ENCODE measurements at places on chromosomes 6 and 20.

DNA sequence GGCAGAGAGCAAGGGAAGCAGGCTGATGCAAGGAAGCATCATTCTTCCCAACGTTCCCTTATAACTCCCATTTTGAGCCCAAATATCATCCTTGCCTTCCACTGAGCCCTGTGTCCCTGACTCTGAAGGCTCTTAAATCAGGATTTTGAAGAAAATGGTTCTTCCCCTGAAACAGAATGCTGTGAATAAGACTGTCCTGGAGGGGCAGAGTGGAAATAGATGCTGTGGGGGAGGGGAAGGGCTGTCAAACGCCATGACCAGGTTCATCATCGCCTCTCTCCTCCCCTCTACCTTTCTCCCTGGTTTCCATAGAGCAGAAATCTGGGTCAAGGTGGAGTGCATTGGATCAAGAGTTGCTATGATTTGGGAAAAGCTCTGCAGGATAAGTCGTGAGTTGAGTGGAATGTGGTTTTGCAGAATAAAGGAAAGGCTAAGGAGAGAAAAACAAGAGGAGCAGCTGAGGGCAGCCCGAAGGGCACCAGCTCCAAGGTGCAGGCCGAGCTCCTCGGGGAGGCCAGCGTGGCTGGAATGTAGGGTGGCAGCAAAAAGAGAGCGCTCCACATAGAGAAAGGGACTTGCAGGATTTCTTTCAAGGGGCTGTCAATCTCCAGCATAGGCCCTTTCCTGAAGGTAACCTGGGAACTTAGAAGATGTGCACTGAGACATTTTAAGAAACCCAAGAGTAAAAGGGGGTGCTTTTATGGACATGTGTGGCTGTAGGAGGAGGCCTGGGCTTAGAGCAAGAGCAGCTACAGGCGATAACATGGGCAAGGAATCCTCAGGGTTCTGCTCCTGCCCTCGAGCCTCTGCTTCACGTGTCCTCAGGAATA is 120.8 kb upstream of the CDYL start:
- no peak for DNase-seq

- peak; percentile 33 for DNase-seq
Measured at GRCh38 chr20:13008761-13009681, at the start of gene SPTLC3. SPTLC3 (plus strand) TSS chr20:13008972; CDS start chr20:13009268, 296 bp downstream.

- DNase-seq, result peak; percentile 19
Measured at GRCh38 chr6:105429676-105430075, 26.8 kb upstream of the PREP start.

- peak; percentile 31 for DNase-seq
Measured at GRCh38 chr6:63904650-63905248, 269.1 kb downstream of the PHF3 start.

DNA sequence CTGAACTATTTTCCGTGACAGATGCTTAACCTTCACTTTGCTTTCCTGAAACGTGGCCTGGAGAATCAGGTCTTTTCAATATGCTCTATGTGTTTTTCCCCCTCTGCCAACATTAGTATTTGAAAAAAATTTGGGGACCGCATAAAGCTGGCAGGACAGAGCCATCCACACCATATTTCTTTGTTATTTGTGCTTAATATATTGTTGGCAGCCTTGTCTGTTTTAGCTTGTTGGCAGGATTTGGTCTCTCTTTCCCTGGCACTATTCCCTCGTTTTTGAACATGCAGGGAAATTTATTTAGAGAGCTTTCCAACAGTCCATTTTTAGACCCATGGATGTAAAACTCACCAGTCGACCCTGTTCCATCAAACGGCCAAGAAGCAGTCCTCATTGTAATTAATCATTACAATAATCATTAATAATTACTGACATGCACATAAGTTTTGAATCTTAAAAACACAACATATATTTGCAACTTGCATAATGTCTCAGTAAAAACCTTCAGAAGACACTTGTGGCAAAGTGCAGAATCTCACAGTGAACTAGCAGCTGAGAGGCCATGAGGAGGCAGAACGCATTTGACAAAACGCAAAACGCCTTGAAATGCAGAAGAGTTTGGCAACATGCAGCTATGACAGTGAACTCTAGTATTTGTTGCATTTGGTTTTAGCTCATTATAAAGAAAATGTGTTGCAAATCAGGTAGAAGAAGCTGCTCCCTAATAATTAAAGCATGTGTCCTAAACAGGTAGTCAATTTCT is 514.2 kb downstream of the C6orf118 start:
- no peak for DNase-seq

GRCh38 chr6:12291071-12291838 is 1.1 kb downstream of the EDN1 start:
- no peak for DNase-seq

DNA sequence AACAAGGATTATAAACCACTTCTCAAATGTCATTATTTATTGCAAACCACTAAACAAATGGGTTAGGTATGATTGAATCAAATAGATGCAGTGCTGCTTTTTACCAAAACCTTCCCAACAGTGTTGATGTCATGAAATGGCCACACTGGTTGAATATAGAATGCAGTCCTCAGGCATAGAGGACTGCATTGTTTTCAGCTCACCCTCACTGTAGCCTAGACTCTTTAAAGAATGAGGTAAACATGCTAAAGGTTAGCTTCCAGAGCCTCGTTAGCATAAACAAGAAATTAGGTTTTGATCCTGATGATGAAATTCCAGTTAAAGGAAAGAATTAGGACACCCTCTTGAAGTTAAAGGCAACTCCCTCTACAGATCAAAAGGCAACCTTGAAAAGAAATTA is 224.3 kb downstream of the ALDH8A1 start:
- no peak for DNase-seq

DNA sequence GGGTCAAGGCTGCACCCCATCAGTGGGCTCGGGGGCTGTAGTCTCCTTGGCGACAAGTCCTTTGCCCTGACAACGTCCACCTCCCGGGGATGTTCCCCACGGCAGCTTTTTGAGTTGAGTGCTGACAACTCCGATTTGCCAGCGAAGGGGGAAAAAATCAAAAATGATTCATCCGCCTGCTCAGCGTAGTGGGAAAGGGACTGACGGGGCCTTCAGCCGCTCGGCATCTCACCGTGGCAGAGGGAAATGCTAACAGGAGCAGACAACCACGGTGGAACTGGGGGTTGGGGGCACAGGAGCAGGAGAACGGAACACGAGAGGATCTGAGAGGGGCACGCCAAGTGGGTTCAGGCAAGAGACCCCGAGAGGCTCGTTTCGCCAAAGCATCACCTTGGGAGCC is 173.7 kb downstream of the TFAP2C start:
- no peak for DNase-seq

DNA sequence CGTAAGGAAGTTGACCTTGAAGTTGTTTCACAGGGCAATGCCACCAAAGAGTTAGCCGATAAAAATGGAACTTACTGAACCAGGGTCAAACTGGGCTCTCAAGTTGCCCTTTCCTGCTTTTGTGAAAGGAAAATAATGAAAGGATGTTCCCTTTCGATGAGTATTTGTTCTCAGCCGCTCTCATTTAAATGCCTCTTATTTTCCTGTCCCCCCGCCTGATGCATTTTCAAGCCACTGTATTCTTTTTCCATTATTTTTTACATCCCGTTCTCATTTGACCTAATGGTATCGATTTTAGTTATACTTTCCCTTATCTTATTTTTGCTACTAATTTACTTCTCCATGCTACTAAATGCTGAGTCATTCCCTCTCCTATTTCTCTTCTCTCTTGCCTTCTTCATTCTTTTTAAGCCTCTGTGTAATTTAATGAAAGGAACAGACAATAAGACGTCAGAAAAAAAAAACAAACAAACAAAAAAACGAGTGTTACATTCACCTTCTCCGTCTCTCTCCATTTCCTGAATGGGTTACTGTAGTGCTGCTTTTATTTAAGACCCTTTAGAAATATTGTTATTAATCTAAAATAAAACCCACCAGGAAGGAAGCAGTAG is 655 bp upstream of the NDUFAF4 start:
- no peak for DNase-seq

GRCh38 chr6:119294984-119295383 is 54.6 kb downstream of the MAN1A1 start:
- no peak for DNase-seq

DNA sequence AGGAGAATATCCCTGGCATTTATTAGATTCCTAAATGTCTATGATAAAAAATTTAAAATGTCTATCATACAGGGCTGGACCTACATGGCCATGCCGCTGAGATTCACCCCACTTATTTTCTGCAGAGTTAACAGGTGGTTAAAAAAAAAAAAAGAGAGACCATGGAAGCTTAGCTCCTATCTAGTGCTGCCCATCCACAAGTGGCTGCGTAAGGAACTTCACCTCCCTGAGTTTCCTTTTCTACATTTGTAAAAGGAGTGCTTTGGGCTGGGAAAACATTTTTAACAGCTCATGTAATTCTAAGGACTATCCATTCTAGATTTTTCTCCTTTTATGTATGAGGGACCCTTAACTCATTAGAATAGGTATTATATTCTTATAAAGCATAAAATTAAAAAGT is 534.1 kb downstream of the MMUT start:
- no peak for DNase-seq

DNA sequence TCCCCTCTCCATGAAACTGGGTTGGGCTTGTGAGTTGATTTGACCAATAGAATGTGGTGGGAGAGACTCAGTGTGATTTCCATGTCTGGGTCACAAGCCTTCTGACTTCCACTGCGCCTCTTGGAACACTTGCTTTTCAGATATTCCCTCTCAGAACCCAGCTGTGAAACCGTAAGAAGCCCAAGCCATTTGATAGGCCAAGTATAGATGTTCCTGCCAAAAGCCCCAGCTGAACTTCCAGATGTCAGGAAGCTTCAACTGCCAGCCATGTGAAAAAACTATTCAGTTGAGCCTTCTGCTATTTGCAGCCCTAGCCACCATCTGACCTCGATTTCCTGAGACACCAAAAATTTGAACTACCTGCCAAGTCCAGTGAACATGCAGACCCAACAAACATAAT is 387.8 kb upstream of the GJE1 start:
- DNase-seq, result no peak

- DNase-seq, result no peak
Measured at GRCh38 chr20:37151529-37151928, 27.6 kb upstream of the RPN2 start.

GRCh38 chr6:140697585-140697984 is 1323.1 kb upstream of the CITED2 start:
- DNase-seq, result no peak

DNA sequence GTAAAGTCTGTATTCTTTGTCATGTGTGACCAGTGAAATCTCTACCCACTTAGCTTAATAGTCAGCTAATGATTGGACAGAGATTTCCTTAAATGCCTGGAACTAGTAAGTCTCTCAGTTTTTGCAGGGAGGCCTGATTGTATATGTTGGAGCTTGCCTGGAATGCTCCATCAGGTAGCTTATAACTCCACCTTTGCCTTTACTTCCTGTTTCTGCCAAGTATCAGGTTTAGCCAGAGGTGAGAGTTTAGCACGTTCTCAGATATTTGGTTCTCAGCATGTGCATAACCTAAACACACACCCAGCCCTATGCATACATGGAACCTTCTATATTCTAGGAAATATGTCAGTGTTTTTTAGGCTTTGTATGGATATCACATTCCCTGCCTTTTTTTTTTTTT is 435.3 kb downstream of the CDKAL1 start:
- DNase-seq, result no peak

DNA sequence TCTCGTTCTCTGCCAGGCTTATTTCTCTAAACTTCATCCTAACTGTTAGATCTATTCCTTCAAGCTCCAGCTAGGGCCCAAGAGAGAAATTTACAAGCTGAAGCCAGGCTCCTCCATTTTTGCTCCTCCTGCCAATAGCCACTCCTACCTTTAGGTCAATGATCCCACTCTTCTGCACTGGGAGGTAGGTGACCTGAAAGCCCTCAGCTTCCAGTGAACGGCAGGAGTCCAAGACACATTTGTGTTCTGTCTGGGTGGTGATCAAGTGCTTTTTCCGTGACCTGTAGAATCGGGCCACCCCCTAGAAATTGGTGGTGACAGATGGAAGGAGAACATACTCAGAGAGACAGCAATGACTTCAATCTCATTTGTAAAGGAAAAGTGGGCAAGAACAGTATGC is 8.9 kb downstream of the NFS1 start:
- DNase-seq, result no peak

DNA sequence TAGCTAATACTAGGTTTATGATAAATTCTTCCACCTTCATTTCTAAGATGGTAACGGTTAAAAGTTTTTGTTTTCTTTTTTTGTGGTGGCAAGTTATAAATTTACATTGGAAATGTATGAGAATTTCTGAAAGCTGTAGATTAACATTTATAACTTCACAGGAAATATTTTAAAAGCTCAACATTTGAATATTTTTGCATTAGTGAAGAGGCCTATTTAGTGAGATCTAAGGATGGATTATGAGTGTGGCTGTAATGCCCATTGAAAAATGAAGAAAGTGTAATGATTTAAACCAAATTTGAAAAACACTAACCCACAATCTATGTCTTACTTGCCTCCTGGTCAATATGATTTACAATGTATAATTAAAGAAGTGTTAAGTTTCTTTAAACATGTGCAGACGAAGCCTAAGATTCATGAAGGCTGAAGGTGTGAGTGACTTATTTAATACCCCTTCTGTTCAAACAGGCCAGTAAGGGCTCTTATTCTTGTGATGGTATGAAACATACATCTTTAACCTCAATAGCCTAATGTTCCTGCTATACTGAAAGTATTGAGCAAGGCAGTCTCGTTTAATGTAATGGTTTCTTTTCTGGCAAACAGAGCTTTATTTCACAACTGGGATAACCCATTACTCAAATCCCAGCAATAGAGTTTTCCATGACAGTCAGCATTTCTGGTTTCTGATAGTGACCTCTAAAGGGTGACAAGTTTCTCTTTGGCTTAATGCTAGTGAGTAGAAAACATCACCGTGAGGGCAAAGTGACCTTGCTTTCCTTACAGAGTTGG is 13.2 kb downstream of the HDGFL1 start:
- DNase-seq, result no peak

- peak; percentile 23 for DNase-seq
Measured at GRCh38 chr6:52552278-52552643, 24.6 kb downstream of the TRAM2 start.

GRCh38 chr20:1291191-1291741 is 25.2 kb downstream of the SNPH start:
- DNase-seq, result peak; percentile 10

GRCh38 chr6:88965691-88966090 is 2.3 kb upstream of the RNGTT start:
- DNase-seq, result no peak

- DNase-seq, result no peak
Measured at GRCh38 chr20:14817101-14817500, 479.7 kb upstream of the FLRT3 start.

GRCh38 chr6:130065609-130066156 is 47.3 kb downstream of the L3MBTL3 start:
- DNase-seq, result no peak

DNA sequence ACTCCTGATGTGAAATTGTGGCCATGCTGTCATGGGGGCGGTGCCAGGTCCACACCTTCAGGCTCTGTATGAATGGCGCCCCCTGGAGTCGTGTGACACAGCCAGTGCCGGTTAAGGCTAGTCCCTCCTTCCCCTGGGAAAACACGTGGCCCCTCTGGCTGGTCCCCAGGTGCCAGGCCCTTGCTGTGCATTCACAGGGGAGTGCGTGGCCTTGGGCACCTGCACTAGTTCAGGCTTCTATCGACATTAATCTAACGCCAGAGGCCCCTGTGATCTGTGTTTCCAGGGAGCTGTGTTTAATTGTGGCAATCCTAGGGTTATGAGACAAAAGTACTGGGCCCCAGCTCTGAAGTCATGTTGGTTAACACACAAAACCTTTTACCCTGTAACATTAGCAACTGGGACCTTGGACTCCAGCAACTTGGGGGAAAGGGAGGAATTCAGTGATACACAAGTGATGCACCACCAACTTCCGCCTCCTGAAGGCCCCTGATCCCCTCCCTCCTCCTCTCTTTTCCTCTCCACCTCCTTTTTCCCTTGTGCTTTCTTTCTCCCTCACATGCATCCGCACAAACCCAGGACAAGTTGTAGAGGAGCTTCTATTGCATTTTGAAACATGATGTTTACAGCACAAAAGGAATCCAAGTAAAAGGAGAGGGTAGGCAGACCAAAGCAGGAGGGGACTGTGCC is 74.0 kb downstream of the SSR1 start:
- DNase-seq, result peak; percentile 76

All from EL (cell line).